ENCODE measurements at places on chromosomes 3 and 15.

DNA sequence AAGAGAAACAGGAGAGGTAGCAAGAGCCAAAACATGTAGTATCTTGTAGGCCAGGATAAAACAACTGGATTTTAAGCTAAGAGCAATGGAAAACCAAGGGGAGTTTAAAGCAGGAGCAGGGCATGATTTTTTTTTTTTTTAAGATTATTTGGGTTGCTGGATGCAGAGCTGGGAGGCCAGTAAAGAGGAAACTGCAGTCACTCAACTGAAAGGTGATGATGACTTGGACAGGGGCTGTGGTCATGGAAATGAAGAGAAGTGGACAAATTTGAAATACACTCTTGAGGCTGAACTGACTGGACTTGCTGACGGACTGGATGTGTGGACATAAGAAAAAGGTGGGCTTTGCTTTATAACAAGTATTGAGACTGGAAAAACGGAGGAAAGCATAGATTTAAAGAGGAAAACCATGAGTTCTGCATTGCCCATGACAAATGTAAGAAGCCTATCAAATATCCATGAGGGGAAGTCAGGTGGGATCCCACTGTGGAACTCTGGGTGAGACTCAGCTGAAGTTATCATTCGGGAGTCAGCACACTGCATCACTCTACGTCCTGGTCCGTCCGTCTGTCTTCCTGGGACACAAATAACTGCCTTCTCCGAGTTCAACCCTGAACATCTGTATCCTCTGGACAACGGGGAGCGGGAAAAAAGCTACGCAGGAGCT lies 688 bp downstream of the XPC start:
- no peak for DNase-seq

GRCh38 chr3:110063178-110063577 lies 725.8 kb upstream of the DPPA4 start:
- DNase-seq = no peak

DNA sequence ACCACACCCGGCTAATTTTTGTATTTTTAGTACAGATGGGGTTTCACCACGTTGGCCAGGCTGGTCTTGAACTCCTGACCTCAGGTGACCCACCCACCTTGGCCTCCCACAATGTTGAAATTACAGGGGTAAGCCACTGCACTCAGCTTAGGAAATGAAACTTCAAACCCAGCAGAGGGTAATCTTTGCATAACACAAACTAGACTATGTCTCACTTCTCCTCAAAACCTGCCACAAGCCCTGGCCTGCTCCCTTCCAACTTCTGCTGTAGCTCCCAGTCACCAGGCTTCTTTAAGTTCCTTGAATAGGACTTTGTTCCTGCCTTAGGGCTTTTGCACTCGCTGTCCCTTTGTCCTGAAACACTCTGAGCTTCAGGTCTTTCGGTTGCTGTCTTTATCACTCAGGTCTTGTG lies 39.2 kb upstream of the SEMA4B start:
- no peak for DNase-seq

GRCh38 chr3:175260145-175260794 lies 401.1 kb downstream of the NAALADL2 start:
- no peak for DNase-seq

DNA sequence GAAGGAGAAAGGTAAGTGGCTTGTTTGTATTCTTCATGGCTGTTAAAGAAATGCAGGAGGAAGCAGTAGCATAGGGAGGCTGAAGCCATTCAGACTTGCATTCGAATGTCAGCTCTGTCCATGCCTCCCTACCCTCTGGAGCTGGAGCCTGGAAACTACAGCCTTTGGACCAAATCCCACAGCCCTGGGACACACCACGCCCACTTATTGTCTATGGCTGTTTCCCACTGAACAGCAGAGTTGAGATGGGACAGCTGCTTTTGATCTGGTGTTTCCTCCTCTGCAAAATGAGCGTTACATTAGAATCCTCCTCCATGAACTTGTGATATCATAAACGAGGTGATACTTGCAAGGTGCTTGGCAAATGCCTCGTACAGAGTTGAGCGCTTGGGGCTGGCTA lies 3.6 kb downstream of the FAM107A start:
- DNase-seq = no peak

DNA sequence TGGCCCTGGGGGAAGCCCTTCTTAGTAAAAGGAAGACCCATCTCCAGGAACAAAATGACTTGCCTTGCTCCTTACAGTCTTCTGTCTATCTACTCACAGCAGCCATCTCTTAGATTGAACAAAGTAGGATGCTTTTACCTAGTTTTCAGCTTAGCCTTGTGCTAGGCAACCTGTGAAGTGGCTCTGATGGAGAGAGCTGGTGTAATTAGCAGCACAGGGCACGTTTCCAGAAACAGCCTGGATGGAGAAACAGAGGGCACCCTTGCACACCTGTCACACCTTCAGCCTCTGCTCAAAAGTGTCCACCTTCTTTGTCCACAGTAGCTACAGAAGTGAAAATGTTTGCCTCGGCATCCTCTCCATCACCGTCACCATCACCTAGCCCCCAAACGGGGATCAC lies 292.9 kb downstream of the RORA start:
- no peak for DNase-seq

GRCh38 chr3:25448750-25449692 lies 21.0 kb downstream of the RARB start:
- DNase-seq = peak; percentile 67

- peak; percentile 87 for DNase-seq
Observed at GRCh38 chr3:159804726-159805410, 183.8 kb upstream of the IL12A start.

DNA sequence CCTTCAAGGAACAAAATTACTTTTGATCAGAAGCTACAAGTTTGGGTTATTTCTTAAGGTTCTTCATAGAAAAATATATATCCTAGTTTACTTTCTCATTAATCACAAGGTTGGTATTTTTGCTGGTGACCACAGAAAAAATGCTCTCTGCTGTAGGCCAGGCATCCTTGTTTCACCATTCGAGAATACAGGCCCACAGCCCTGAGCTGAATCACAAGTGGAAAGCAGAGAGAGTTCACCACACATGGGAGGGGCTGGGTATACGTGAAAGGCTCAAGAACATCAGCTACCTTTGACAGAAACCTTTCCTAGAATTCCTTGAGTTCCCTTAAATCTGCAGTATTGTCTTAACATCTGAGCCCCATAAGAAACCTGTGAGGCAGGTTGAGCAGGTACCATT lies 23.2 kb downstream of the CPEB1 start:
- no peak for DNase-seq

DNA sequence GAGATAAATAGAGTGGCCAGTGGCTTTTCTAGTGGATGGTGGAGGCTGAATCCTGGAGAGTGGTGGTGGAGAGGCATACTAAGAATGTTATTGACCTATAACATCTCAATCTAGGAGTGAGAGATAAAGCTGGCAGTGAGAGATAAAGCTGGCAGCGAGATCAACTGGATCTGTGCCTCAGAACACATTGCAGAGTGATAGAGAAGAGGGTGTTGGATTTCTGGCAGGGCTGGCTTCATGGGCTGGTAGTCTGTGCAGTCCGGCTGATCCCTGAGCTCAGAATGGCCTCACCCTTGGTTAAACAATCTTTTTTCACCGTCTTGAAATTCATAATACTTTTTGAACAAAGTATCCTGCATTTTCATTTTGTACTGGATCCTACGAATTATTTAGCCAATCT lies 221.2 kb downstream of the NLGN1 start:
- DNase-seq = no peak

GRCh38 chr3:116678853-116679252 lies 30.7 kb upstream of the TUSC7 start:
- DNase-seq = no peak

- DNase-seq = no peak
Observed at GRCh38 chr3:16618721-16619120, 13.5 kb upstream of the DAZL start.

- DNase-seq = peak; percentile 4
Observed at GRCh38 chr15:84715441-84716035, 401 bp downstream of the SEC11A start.

- DNase-seq = no peak
Observed at GRCh38 chr3:101890716-101891115, 41.4 kb downstream of the NFKBIZ start.

DNA sequence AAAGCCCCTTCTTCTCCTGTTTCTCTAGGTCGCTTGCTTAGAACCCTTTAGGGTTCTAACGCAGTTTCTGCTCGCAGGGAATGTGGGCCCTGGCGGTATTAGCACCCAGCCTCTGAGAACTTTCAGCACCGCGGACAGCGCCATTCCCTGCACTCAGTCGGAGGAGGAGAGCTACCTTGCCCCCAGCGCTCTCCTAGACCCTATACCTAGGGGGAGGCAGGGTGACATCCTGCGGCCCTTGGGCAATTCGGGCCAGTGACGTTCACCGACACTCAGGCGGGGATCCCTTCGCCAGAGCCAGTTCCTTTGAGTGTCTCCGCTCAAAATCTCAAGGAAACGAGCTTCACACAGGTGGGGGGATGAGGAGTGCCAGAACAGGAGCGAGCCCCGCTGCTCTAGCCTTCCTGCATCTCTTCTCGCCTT lies 1.3 kb downstream of the SLC7A14 start:
- DNase-seq = no peak

- DNase-seq = no peak
Observed at GRCh38 chr3:46959161-46959511, 17.4 kb downstream of the CCDC12 start.

GRCh38 chr3:150739877-150740645 lies 22.9 kb downstream of the SIAH2 start:
- no peak for DNase-seq

GRCh38 chr3:72255191-72255590 lies 470.2 kb upstream of the PROK2 start:
- DNase-seq = peak; percentile 27

- DNase-seq = no peak
Observed at GRCh38 chr15:79101866-79102581, 11.4 kb upstream of the RASGRF1 start.

DNA sequence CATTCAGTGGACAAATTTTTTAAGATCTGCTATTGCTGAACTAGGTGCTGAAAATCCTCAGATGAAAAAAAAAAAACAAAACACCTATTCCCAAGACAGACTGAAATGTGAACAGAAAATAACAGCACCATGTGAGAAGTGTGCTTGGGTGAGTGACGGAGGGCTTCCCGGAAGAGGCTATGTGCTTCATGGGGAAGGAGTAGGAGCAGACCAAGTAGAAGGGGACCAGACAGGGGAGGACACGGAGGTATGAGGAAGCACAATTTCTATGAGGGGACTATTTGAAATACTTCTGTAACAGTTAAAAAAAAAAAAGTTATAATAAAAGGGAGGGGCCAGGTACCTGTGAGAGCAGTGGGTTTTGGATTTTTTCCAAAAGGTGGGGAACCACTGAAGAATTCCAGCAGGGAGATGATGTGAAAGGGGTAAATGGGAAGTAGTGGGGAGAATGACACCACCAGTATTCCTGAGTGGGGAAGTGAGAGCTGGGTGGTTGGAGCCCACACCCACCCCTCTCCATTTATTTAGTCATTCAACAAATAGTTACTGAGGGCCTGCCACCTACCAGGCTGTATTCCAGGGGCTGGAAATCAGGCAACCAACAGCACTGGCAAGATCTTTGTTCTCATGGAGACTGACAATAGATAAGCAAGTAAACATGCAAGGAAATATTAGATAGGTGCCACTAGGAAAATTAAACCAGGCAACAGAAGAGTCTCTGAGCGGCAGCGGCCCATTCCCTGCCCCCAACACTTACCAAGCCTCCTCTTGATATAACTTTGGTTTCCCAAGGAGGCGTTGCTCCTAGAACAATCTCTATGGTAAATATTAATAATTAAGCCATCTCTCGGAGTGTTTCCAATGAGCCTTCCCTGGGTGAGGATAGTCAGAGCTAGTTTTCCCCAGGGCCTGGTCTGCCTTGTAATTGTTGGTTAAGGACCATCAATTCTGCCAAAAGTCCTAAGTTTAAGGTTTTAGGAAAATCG lies 3.8 kb upstream of the USP3 start:
- DNase-seq = no peak

GRCh38 chr3:138195481-138195880 lies 8.4 kb downstream of the ARMC8 start:
- no peak for DNase-seq

DNA sequence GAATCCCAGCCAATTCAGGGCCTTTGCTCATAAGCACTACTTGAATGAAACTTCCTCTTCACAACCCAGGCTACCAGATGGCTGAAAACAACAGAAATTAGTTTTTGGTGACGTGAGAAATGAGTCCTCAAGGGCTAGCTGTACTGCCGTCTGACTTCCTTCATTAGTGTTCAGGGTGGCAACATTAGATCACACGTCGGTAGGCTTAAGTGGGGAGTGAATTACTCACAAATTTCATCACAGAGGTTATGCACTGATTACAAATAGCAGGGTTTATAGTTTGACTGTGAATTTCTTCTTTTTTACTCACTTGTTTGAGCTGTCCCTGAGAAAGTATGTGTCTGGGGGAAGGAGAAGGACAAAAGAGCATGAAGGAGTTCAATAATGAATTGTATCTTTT lies 397.2 kb downstream of the GAP43 start:
- no peak for DNase-seq

DNA sequence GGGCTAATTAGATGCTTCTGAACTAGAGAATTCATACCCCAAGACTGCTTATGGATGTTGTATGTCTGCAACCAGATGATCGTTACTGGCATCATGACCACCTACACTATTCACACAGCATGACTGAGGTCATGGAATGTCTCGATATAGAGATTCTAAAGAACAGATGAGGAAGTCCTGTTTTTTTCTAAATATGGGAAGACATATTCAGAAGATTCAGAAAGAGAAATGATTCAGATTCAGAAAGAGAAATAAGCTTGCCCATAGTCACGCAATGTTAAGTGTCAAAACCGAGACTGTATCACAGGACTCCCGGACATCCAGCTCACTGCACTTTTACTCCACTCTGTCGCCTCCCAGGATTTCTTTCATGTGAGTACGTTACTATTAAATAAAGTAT lies 136.2 kb downstream of the TPRG1 start:
- no peak for DNase-seq

DNA sequence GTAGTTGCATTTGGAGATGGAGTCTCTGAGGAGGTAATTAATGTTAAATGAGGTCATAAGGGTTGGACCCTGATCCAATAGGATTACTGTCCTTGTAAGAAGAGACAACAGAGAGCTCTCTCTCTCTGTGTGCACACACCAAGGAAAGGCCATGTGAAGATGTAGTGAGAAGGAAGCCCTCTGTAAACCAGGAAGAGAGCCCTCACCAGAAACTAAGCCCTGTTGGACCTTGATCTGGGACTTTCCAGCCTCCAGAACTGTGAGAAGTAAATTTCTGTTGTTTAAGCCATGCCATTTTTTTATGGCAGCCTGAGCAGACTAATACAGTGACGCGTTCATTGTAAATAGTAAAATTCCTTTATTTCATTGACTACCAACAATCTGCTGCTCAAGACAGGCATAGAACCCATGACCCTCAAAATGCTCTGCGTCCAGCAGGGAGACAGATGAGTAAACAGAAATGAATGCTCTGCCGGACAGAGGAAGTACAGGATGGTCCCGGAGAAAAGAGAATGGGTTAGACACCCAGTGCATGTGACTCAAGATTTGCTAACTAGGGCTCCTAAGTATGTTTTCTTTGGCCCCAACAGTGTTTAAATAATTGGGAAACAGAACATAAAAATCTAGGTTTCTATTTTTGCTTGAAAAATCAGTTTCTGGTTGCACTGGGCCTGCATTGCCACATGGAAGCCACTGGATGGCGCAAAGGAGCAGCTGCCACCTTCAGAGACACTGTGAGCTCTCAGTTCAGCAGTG lies 37.9 kb upstream of the TNFAIP8L3 start:
- peak; percentile 6 for DNase-seq
